HepG2 (cell line): ENCODE measurements at places on chromosomes 6 and 20.

DNA sequence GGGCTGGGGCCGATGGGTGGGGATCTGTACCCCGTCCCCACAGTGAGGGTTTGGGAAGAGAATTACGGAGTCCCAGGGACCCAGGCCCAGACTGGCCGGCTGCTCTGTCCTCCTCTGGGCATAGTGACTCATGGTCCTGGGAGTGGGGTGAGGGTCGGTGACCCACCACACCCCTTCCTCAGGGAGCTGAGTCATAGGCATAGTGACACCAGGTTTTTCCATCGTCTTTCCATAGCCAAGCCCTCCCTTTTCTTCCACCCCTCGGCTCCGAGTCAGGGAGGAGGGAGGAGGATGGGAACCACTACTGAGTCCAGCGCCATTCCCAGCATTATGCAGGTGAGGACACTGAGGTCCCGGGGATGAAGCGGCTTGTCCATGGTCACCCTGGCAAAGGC is 8.9 kb downstream of the CYP21A2 start:
- peak; percentile 27 for DNase-seq

- no peak for DNase-seq
Measured at GRCh38 chr6:52403627-52404026, 16.5 kb upstream of the EFHC1 start.

GRCh38 chr20:57751411-57751810 is 41.6 kb upstream of the PMEPA1 start:
- no peak for DNase-seq

DNA sequence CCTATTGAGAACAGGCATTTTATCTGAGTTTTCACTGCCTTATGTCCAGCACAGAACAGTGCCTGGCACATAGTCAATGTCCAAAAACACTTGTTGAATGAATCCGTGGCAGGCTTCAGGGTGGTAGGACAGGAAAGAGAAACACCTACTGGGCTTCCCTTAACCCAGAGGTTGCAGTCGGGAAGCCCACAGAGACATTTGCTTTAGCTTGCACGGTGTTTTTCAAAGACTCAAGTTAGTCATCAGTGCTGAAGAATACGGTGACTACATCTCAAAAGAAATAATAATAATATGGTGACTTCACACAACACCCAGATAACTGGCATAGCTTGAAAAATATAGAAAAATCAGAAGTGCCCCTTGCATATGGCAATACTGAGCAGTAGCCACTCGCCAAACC is 160.4 kb downstream of the CD83 start:
- DNase-seq, result no peak

- peak; percentile 100 for DNase-seq
Measured at GRCh38 chr6:157985378-157986155, 3.9 kb downstream of the SYNJ2 start.

GRCh38 chr20:43507150-43508080 is at the start of gene L3MBTL1:
Gene L3MBTL1, plus strand, starts transcription at chr20:43507697. Its CDS starts 5,807 bp downstream, at chr20:43513504.
- peak; percentile 70 for DNase-seq
